SK-N-SH (cell line): ENCODE measurements at places on chromosomes 2 and 18. TPM values are rescaled to one million over a fixed set of nuclear protein-coding genes. Genes with fewer than 3 reads are reported as not detected.
A peak's percentile ranks its signal among the peaks of the same experiment; 100 is the strongest.

PROKR1 gene
- polyA plus RNA-seq = not detected in 2 replicates

GRCh38 chr2:174038462-174038861 lies 73.3 kb upstream of the SP3 start:
- DNase-seq = no peak

GRCh38 chr18:6621437-6621836 lies 108.1 kb upstream of the ARHGAP28 start:
- no peak for DNase-seq

SLC4A3 gene
- 12.2 and 12.3 TPM in 2 replicates for polyA plus RNA-seq

- DNase-seq = peak; percentile 19
These were observed 968.5 kb downstream of the BCL11A start for GRCh38 chr2:59584958-59585357.

DNA sequence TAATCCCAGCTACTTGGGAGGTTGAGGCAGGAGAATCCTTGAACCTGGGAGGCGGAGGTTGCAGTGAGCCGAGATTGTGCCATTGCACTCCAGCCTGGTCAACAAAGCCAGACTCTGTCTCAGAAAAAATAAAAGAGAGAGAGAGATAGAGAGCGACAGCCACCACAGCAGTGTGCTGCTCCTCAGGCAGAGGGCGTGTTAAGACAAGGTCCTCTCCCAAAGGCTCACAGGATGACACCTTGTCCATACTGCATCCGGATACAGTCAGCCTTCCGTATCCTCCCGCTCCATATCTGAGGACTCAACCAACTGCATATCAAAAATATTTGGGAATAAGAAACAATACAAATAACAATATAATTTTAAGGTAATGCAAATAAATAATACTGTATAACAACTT lies 20.1 kb downstream of the ARL4C start:
- DNase-seq = no peak

DNA sequence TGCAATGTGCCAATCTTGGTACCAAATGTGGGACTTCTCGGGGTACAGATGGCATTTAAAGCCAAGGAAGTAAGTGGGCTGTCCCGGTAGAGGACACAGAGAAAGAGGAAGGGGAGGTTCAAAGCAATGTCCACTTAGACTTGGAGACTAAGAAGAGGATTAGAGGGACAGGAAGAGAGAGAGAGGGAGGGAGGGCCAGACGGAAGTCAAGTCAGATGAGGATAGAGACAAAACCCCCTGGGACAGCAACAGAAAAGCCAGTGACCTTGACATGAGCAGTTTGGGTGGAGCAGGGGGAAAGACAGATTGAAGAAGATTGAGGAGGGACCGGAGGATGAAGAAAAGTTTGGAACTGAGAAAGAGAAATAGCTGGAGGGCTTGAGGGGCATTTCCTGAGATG lies 164.5 kb downstream of the NCK2 start:
- DNase-seq = no peak
